Stimulated activated CD4-positive, alpha-beta T cell treated with anti-CD3 and anti-CD28 coated beads, Interleukin-12 subunit alpha, Interleukin-12 subunit beta, amount 100 ng/mL, for 4 hours (primary cell): ENCODE measurements at places on chromosomes 12 and 14.

GRCh38 chr12:89622115-89622514, 86.5 kb downstream of the ATP2B1 start:
- no peak for DNase-seq

GRCh38 chr14:48622980-48623379, 947.6 kb upstream of the MDGA2 start:
- no peak for DNase-seq

GRCh38 chr14:100401792-100402191, 78.7 kb downstream of the SLC25A47 start:
- DNase-seq: no peak

DNA sequence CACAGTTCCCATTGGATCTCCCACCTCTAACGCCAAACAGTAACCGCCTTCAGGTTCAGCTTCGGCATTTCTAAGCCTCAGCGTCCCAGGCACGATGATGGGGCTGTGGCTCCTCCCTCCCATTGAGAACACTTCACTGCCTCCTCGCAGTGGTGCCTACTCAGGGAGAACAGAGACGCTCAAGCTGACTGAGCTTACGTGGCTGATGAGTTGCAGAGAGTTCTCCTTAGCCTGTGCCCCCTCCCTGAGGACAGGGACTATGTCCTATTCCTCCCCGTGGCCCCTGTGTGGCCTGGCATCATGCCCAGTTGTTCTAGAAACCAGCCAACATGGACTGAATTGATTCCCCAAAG, 87.0 kb downstream of the ITPK1 start:
- DNase-seq: no peak

GRCh38 chr14:64438181-64438841, 27.0 kb upstream of the AKAP5 start:
- no peak for DNase-seq

DNA sequence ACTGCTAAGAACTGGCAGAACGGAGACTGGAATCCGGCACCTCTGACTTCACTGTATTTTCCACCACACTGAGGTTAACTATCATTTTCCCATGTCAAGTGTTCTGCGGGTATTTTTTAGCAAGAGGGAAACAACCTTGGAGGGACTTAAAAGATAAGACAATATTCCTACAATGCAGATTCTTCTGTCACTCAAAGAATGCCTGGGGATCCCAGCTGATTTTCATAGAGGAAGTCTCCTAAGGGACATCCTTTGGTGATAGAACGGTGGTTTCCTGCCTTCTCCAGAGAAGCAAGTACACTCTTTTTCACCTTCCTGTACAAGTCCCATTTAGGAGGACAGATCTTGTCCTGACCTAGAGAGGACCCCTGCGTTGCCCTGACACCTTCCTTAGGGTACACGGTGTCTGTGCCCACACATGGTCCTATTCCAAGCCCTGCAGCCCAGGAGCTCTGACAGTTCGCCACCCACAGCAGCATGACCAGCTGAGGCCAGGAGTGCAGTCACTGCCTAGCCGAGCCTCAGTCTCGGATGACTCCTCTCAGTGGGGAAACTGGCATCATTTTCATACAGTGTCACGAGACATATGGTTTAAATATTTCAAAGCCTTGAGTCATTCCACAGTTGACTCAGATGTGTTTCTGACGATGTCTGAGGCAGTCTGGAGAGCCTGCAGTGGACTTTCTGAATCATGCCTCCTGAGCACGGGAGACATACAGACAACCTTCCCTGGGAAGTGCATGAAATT, 181.3 kb upstream of the FKBP4 start:
- no peak for DNase-seq

- DNase-seq: no peak
Measured at GRCh38 chr12:113874999-113875561, 91.0 kb downstream of the RBM19 start.

DNA sequence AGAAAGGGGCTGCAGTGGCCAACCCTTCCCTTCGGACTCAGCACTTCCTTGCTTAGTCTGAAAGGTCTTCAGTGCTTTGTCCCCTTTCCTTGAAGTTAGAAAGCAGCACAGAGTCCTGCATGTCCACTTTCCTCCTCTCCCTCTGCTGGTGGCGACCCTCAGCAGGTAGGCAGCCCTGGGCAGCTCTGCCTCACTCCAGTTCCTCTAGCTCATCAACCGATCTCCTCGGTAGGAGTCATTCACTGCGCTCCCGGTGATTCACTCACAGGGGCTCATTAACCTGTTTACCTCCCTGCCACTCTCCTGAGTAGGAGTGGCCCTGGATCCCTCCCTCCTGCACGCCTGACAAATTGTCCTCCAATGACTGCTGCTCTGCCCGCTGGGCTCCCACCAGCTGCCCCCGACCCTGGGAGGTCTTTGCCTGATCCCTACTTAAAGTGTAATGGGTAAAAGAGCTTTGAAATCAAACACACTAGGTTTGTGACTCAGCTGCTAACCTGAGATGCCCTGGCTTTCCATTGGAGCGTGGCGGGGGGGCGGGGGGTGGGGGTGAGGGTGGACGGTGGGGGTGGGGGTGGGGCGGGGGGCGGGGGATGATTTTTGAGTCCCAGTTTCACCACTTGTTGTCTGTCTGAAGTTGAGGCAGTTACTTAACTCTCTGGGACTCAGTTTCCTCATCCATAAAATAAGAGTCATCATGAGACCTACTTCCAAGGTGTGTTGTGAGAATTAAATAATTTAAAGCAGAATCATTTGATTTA, 4.2 kb downstream of the SCNN1A start:
- DNase-seq: no peak

GRCh38 chr12:107349008-107349747, 255.8 kb upstream of the CRY1 start:
- DNase-seq: no peak

DNA sequence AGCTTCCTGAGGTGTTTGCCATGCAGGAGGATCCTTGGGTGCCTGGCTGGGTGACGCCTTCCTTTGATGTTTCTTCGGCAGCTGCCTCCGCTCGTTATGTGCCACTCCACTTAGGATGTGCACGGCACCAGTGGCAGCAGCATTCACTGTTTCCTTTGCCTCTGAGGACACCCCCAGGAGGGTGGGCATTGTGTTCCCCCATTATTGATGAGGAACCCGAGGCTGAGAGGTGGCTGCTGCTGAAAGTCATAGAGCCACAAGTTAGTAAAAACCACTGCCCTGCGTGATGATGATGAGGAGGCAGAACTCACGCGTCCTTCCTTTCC, 41.2 kb downstream of the EP400 start:
- DNase-seq: no peak

GRCh38 chr14:99716850-99717681, 33.0 kb downstream of the CYP46A1 start:
- no peak for DNase-seq

GRCh38 chr12:75245108-75245507, 35.5 kb upstream of the KCNC2 start:
- DNase-seq: no peak

- DNase-seq: no peak
Measured at GRCh38 chr12:46103559-46104383, 113.4 kb upstream of the SCAF11 start.

- no peak for DNase-seq
Measured at GRCh38 chr12:59405992-59406391, 189.8 kb upstream of the SLC16A7 start.

DNA sequence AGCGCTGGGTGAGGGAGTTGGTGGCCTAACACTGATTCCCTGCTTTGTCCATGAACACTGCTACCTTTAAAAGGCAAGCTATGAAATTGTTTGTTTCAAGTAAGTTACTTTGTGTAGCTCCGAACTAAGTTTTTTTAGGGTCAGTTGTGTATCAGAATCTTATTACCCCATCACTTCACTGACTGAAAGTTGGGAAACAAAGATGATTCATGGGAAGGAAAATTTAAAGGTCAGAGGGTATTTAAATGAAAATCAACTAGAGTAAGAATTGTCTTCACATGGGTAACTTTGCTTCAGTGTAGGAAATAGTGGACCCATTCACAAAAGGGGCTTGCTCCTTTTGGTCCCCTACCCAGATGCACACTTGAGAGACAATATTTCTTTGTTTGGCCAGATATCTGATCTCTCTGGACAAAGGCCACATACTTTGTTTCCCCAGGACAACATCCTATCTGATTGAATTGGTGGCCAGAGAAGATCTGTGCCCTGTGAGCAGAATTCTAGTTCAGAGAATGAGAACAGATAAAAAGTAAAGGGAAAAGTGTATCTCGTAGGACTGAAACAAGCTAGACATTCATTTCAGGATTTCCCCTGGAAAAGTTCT, 53.5 kb downstream of the RAB35 start:
- DNase-seq: no peak

DNA sequence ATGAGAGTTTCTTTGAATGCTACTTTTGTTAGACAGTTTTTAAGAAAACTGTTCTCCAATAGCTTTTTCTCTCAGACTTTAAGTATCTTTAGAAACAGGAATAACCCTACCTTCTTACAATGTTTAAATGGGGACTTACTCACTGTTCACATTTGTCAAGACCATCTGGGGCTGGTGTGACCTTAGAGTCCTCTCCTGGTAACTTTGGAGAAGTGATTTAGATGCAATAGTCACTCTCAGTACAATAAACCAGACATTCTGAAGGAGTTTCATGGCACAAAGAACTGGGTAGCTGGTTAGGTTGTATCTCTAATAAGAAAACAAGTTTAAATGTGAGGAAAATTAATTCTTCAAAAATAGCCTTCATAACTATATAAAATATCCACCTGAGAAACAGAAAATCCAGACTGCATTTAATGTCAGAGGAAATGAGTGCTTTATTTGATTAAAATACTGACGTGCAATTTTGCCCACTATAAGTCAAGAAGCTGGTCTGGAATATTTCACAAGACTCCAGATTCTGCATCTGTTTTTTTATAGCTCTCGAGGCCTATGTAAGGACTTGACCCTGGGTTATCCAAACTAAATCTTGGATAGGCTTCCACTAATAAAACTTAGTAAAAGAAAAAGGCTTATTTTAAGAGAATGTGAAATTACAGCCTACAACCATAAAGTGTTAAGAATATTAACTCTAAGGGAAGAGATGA, 108.7 kb downstream of the PTGER2 start:
- no peak for DNase-seq

DNA sequence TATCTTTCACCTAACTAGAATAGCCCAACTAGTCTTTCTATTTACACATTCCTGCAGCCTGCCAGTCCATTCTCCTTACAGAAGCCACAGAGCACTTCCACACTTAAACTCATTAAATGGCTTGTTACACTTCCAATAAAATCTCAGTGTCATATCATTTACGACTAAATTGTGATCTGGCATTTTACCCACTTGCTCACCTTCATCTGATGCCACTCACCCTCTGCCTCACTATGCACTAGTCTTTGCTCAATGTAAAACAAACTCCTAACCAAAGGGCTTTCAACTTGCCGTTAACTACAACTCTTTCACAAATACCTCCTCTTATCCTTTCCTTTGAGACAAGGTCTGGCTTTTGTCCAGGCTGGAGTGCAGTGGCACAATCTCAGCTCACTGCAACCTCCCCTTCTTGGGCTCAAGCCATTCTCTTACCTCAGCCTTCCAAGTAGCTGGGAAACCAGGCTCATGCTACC, 24.1 kb downstream of the YAF2 start:
- DNase-seq: no peak

DNA sequence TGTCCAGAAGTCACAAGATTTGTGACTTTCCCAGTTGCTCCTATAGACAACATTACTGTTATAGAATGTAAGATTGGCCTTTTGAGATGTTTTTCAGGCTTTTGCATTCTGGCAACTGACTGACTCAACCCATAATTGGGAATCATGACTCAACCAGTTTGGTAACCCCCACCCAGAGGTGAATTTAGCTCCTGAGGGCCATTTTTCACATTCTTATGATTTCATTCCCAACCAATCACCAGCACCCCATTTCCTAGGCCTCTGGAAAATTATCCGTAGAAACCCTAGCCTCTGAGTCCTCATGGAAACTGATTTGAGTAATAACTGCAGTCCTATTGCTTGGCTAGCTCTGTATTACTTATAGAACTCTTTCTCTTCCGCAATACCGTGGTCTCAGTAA, 626.0 kb upstream of the SEL1L start:
- DNase-seq: no peak

- DNase-seq: no peak
Measured at GRCh38 chr12:30437044-30437443, 258.6 kb downstream of the IPO8 start.

DNA sequence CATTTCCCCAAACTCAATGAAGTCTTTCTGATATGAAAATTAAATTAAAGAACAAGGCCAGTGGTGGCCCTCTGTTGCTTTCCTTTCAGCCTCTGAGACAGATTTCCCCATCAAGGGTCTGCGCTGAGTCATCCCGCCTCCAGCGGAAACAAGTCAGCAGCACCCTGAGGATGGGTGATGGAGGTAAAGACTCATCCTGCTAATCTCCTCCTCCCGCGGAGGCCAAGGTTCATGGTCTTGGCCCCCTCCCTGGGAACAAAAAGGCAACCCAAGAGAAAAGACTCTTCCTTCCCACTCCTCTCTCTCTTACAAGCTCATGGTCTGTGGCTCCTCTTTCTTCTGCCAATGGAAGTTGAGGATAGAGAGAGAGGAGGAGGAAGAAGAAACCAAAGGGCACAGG, 9.0 kb upstream of the NUMB start:
- DNase-seq: peak; percentile 64

DNA sequence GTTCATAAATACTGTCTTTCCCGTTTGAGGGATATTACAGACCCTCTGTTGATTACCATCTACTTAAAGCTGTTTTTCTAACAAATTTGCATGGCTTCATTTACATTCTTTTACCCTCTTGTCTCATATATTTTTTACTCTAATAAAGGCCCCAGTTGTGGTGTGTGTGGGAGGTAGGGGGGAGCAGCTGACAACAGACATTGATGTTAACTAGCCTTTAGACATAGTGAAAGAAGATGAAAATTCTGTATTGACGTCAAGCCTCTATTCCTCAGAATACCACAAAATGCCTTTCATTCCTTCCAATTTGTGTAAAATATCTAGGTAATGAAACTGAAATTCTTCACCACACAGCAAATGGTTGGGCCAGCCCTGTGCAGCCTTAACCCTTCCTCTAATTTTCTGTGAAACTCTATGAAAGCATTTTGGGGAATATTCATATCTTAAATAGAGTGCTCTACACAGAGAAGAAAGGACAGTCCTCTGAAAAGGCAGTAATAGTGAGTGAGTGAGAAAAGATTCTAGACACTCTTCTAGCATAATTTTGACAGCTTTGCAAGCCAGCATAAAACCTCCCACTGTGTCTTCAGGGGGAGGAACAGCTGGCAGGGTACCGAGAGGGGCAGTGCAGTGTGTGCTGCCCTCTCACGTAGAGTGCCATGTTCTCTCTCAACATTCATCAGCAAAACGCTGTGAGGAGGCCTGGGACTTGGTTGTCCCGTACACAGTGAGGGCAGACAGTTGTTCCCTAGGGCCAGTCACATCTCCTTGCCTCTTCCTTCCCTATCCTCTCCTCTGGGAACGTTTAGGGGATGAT, 20.1 kb upstream of the CERS5 start:
- no peak for DNase-seq

DNA sequence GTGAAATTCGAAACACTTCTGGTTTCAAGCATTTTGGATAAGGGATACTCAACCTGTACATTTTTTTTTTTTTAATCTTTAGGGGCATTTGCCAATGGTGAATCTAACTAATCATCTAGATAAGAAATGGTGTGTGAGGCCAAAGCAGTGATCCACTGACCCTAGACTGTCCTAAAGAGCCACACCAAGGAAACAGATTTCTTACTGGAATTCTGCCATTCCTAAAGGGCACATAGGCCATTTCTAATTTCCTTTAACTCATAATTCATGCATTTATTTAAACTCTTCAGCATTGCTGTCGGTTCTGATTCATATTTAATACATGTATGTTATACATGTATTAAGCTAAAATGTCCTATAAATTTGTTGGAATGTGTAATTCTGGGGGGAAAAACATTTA, 47.2 kb downstream of the FRS2 start:
- DNase-seq: no peak
